ENCODE measurements at places on chromosomes 6 and 20.

GRCh38 chr6:143037470-143037869, 23.2 kb upstream of the AIG1 start:
- no peak for DNase-seq

DNA sequence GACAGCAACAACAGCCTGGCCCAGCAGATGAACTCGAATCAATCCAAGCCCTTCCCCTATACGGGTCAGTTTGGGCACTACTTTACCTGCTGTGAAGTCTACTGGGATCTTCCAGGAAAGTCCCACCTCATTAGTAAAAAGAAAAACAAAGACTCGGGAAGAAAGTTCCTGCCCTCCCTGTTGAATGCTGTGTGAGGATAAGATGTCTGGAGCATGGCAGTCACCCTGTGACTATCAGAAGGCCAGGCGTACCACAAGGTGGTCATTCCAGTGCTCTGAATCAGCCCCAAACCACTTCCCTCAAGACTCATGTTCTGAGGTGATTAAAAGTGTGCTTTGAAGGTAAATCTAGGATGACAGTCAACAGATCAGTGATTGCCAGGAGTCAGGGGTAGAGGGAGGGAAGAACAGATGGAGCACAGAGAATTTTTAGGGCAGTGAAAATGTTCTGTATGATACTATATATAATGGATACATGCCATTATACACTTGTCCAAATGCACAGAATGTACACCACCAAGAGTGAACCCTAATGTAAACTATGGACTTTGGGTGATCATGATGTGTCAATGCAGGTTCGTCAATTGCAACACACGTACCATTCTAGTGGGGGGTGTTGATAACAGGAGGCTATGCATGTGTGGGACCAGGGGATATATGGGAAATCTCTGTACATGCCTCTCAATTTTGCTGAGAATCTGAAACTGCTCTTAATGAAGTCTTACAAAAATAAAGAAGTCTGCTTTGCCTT, 14.7 kb downstream of the FKBP1A start:
- DNase-seq, result no peak

DNA sequence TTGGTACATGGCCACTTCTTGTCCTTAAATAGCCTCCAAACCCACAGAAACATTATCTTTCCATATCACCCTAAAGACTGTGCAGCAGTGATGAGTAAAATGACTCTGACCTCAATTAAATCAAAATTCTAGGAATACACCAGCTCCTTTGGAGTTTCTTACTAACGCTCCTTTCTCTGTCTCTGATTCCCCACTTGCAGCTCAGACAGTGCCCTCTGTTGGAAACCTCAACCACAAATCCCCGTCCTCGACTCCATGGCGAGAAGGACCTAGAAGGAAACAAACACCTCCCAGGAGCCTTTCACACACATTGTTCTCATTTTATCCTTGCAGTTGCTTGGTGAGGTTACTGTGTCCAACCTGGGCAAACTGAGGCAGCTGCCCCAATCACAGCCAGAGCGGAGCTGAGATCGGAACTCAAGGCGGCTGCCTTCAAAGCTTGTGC, 17.7 kb upstream of the PARD6B start:
- DNase-seq, result no peak

DNA sequence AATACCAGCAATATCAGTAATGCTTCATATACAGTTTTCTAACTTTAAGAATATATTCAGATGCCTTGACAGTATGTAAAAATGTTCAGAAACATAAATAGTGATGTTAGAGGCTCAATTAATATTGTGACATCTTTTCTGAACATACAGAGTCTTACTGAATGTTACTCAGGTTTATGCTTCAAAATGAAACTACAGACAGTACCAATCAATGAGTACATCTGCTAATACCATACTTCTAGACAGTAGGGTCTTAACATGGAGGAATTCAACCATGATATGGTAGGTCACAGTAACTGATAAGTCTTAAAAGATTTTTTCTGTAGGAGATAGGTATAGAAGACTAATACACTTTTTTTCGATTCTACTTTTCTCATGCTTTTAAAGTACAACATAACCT, 8.3 kb downstream of the GCLC start:
- no peak for DNase-seq

DNA sequence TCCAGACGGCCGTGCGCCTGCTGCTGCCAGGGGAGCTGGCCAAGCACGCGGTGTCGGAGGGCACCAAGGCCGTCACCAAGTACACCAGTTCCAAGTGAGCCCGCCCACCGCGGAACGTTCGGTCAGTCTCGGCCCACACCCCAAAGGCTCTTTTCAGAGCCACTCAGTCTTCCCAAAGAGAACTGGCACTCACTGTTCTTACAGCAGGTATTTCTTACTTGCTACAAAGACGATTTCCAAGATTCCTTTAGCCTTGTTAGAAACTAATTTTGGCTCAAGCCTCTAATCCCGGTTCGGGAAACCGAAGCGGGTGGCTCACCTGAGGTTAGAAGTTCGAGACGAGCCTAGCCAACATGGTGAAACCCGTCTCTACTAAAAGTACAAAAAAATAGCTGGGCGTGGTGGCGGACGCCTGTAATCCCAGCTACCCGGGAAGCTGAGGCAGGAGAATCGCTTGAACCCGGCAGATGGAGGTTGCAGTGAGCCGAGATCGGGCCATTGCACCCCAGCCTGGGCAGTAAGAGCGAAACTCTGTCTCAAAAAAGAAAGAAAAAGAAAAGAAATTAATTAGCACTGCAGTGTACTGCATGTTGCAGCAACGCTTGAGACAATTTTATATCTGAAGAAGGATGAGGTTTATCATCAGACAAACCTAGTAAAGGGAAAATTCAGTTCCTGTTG, 73.1 kb downstream of the OR2B2 start:
- no peak for DNase-seq

DNA sequence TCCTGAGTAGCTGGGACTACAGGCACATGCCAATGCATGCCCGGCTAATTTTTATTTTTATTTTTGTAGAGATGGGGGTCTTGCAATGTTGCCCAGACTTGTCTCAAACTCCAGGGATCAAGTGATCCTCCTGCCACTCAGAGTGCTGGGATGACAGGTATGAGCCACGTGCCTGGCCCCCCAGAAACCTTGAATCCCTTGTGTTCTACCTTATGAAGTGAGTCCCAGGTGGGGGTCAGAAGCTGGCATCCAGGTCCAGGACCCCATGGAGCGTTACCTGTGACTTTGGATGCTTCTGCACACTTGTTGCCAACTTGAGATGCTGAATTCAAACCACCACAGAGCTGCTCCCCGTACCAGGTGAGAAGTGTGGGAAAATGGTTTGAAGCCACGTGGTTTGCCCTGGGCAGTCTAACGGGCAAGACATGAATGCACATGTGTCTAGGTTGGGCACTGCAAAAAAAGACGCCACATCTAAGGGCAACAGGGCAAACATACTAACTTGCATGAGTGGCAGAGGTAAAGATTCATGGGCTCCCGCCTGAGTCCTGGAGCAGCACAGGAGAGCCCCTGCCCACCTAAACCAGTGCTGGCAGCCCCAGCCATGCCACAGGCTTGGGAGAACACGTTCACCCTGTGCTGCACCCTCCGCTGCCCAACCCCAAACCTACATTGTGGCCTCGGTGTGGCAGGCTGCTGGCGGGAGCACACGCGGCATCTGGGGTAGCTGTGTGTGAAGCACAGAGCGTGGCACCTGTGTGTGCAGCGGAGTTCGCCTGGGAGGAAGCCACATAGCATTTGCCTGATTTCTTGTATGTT, 101.2 kb downstream of the JPH2 start:
- DNase-seq, result no peak

DNA sequence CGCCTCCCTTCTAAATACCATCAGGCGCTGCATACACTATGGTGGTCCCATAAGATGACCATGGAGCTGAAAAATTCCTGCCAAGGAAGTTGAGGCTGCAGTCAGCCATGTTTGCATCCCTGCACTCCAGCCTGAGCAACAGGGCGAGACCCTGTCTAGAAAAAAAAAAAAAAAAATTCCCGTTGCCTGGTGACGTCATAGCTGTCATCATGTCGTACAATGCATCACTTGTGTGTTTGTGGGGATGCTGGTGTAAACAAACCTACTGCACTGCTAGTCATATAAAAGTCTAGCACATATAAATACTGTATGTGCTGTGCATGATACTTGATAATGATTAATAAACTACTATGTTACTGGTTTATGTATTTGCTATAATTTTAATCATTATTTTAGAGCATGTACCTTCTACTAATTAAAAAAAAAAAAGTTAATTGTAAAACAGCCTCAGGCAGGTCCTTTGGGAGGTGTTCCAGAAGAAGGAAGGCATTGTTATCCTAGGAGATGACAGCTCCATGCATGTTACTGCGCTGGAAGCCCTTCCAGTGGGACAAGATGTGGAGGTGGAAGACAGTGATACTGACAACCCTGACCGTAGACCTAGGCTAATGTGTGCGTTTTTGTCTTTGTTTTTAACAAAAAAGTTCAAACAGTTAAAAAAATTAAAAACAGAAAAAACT, 132.6 kb downstream of the BANF2 start:
- DNase-seq, result no peak

DNA sequence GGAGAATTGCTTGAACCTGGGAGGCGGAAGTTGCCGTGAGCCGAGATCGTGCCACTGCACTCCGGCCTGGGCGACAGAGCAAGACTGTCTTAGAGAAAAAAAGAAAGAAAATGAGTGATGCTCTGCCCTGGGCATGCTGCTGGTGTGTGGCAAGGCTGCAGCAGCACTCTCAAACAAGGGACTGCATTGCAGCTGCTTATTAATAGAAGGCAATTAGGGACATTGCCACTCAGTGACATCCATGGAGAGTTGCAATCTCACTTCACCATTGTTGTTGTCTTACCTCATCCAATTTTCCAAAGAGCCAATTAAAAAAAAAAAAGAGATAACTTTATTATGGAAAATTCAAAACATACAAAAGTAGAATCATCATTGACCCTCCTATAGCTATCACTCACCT, 131.1 kb downstream of the LRRC1 start:
- no peak for DNase-seq

DNA sequence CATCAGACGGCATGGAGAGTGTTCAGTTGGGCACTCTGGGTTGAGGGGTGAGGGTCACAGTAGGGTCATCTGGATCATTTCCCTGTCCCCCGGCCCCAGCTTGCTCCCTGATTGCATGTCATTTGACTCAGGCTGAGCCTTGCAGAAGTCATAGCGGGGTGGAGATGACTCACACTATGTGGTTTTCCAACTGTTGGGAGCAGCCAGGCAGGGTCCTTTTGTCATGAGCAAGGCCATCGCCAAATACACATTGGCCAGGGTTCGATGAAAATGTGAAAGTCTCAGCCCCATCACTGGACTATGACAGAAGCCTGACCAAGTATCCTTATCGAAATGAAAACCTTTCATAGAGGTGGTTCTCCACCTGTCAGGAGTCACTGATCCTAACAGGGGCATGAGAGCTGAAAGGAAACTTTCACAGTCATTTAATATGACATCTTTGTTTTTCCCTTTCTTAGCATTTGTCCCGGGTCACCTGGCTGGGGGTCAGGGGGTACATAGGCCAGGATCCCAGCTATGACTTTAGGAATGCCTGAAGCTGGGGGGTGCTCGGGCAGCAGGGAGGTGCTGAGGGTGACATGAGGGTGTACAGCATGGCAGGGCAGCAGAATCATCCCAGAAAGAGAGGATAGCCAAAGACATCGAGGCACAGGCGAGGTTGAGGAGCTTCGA, 70.2 kb upstream of the CD93 start:
- DNase-seq, result no peak

- DNase-seq, result no peak
Measured at GRCh38 chr20:61055180-61056010, 196.7 kb upstream of the CDH4 start.

DNA sequence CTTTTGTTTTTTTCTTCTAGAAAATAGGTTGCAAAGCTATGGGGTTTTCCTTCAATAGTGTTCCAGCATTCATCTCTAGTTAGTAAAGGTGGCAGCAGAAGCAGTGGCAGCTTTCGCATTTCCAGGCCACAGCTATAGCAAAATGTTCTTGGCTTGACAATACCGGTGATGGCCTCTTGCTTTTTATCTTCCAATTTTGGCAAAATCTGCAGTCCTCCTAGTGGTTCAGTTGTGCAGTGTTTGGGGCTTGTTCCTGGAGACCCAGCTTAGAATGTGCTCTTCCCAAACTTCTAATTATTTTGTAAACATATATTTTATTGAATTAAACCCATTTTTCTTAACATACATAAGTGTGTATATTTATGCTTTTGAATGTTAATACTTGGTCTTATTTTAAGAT, 370.6 kb upstream of the MAN1A1 start:
- no peak for DNase-seq

GRCh38 chr6:44645276-44645675, 257.8 kb downstream of the CDC5L start:
- no peak for DNase-seq

- DNase-seq, result no peak
Measured at GRCh38 chr6:105500693-105501092, 97.8 kb upstream of the PREP start.

DNA sequence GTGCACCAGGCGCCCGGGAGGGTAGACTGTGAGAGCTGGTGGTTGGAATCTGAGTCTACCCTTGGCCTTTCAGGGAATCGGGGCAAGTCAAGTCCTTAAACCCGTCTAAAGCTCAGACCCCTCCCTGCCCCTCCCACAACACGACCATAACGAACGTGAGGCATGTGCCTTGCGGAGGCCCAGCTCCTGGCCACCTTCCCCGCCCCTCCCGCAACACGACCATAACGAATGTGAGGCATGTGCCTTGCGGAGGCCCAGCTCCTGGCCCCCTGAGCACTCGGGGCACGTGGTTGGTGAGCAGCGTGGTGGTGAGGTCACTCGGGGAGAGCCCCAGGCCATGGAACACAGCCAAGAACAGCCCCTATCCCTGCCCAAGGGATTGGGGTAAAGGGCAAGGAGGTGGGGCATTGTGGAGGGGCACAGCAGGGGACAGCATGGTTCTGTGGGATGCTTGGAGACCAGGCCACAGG, 132.2 kb downstream of the TAF4 start:
- DNase-seq, result no peak

GRCh38 chr20:59646487-59646886, 42.1 kb downstream of the PHACTR3 start:
- DNase-seq, result no peak

DNA sequence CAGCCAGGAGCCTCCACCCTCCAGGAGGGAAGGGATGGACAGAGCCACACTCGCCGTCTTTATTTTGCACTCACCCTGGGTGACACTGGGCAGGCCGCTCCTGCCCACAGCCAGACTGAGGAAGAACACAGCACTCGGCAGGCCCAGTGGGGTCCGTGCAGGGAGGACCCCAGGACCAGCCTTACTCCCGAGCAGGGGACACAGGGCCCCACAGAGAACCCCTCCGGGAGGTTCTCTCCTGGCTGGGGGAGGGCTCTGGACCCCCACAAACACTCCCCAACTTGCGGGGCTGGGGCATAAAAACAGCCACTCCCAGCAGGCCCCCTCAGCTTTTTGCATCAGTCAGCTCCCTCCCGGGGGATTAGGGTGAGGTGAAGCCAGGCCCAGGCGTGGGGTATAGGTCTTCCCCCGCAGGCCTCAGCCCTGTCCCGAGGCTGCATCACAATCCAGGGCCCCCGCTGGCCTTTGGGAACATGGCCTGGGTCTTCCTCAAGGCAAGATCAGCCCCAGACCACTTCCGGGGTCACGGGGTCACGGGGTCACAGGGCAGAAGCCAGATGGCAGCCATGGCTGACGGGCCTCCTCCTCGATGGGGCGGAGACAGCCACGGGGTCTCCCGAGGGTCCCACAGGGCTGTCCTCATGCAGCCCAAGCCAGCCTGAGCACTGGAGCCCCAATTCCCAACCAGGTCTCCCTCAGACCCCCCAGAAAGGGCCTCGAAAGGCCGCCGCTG, 3.2 kb downstream of the TNFRSF6B start:
- DNase-seq, result no peak

All from frontal cortex (tissue), 4 donors.